Stimulated activated CD4-positive, alpha-beta T cell treated with anti-CD3 and anti-CD28 coated beads, Interleukin-1b, Interleukin-23, amount 100 ng/mL, for 1 hour (primary cell): ENCODE measurements at places on chromosomes 7 and 10.

DNA sequence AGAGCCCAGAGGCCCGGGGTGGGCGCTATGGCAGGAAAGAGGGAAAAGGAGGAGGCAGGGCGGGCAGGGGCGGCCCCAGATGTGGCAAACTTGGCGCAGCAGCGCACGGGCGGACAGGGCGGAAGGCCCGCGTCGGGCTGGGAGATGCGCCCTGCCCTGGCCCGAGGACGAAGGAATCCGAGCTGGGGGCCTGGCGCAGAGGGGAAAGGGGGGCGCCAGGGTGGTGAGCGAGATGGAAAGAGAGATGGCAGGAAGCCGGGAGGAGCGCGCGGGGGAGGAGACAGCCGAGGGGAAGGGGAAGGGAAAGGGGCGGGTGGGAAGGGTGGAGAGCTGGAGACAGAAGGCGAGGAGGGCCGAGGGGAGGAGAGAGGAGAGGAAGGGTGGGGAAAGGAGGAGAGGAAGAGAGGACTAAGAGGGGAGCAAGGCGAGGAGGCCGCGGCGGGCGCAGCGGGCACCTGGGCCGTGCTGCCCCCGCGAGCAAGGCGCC lies at the start of gene MARVELD1:
TSS of gene MARVELD1 (plus strand) at position 392 of the 487 bp plus-strand sequence. CDS start 147 bp downstream, outside the sequence.
- DNase-seq = no peak

DNA sequence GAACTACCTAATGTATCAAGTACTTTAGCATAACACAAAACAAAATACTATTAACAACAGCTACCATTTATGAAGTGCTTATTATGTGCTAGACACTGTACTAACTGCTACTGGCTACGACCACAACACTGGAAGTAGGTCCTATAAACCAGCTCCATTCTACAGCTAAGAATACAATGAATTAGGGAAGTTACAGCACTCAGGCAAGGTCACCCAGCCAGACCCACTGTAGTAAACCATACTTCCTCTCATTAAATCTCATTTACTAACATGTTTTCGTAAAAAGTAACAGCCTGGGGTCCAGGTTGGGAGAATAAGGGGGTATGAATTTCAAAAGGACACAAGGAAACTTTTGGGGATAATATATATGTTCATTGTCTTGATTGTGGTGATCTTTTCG lies 25.4 kb downstream of the NAPEPLD start:
- no peak for DNase-seq

DNA sequence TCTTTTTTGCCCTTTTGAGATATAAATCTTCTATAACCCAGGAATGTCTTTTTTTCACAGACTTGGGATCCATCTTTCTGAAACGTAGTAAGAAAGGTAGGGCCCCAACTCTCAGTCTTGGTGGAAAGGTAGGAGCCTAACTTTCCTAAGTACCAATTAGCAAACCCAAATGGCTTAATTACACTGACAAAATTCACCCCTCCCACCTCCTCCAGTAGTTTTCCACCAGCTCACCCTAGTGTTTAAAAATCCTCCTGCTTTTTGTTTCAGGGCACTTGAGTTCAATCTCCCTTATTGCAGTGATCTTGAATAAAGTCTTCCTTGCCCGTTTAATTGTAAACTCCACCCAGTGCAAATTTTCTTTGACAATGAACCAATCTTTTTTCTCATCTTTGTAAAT lies 600.0 kb downstream of the PHTF2 start:
- DNase-seq = no peak

- no peak for DNase-seq
These were observed 59.2 kb upstream of the ANTXRL start for GRCh38 chr10:46227571-46227935.

- no peak for DNase-seq
These were observed 10.3 kb upstream of the PLAC9 start for GRCh38 chr10:80122110-80122710.

DNA sequence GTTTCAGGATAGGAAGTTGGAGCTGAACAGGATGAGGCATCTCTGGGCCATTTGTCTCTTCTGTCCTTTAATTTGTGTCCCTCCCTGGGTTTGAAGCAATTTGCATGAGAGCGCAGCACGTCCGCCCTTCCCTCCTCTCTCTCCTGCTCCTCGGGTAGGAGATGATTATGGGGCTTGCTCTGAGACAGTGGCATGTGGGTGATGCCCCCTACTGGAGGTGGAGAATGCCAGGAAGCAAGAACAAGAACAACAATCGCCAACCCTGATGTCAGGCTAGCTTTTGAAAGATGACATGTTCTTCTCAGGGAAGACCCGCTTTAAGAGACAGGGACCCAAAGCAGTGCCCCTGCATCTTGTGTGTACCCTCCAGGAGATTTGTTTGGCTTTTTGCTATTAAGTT lies 63.9 kb upstream of the LOXL4 start:
- DNase-seq = no peak

DNA sequence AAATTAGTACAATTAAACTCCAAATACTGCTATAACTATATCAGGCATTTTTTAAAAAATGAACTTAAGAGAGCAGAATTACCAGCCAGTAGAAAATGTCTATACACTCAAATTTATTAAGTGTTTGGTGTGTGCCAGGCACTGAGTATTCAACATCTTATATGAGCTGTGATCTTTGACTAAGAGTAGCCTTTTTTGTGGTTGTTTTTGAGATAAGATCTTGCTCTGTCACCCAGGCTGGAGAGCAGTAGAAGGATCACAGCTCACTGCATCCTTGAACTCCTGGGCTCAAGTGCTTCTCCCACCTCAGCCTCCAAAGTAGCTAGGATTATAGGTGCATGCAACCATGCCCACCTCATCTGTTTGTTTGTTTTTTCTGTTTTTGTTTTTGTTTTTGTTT lies 102.5 kb upstream of the CELF2 start:
- no peak for DNase-seq

DNA sequence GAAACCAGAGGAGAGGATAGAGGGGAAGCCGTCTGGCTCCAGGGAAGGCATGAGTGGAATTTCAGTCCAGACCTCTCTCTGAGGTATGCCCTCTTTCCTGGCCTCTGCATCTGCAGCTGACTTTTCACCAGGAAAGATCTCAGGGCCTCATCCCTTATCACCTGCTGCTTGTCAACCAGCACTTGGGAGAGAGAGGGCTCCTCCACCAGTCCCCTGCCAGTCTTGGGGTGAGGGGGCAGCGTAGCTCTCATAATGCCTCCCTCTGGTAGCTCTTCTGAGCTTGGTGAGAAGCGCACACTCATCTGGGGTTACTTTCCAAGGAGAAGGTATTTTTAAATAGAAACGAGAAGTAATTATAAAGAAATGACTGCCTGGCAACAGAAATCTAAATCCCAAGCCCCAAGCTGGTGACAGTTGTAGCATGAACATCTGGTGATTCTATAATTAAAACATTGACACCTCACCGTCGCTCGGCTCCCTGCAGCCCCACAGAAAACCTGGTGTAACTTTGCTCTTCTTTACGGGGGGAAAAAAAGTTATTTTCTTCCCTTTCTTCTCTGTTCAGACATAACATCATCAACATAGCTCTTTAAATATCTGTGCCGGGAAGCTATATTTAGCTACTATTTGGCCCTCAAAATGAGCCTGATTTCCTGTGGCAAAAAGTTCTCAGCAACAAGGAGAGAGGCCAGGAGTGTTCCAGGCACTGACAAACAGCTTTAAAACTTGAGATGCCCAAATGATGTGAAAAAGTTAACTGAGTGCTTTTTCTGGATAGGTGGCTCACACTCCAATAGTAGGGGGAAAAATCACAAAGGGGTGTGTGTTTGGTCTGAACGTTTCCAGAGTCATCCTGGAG lies 26.9 kb downstream of the HIP1 start:
- DNase-seq = no peak

DNA sequence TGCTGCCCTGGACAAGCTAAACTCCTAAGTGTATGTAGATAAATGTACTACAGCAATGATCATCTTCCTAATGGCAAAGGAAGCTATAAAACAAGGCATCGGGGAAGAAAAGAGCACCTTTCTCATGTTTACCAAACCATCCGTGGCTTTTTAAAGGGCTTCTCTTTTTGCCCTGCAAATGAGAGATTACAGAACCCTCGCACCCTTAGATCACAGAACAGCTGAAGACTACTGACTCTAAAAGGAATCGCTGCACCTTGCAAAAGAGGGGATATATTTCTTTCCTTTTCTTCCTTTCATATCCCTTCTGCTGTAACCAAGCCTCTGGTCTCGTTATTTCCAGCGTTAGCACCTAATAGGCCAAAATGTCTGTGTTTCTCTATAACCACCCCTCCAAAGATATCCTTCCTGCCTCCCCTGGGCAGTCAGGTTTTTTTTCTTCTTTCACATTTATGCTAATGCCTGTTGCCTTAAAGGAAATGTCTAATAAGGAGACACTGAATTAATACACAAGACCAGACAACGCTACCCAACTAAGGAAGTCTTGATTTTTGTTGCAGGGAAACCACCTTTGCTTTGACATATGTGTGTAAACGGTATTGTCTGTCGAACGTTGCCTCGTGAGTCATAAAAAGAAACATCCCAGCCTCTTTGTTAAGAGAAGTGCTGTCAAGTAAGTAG lies 10.5 kb downstream of the ST8SIA6 start:
- no peak for DNase-seq

DNA sequence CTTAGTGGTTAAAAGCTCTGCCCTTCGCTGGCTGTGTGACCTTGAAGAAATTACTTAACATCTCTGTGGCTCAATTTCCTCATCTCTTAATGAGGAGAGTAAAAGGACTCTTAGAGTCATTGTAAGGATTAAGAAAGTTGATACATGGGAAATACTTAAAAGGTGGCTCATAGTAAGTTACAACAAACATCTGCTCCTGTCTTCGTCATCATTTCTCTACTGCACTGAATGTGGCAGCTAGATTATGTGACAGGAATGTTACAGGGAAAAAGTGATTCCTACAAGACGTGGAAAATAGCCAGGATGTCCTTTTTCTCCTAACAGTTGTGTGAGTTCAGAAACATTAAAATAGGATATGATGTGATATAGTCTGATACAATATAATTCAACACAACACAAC lies 184.7 kb downstream of the FRMD4A start:
- no peak for DNase-seq

DNA sequence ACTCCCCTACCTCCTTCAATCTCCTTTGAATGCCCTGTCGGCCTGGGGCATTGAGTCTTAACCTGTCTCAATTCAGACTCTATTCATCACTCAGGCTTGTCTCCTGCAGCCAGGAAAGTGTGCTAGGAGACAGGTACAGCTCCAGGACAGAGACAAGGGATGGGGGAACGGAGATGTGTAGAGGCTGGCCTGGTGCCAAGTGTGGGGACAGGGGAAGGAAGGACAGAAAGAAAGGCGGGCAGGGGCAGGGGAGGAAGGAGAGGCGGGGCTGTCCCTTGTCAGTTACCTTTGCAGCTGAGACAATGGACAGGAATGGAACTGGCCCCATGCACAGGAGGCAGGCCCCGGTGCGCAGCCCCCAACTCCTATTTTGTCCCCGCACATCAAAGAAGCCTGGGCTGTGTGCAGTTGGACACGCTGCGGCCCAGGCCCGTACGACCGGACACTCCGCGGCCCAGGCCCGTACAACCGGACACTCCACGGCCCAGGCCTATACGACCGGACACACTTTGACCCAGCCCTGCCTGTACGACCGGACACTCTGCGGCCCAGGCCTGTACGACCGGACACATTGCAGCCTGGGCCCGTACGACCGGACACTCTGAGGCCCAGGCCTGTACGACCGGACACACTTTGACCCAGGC lies 36.9 kb downstream of the CHST15 start:
- no peak for DNase-seq

DNA sequence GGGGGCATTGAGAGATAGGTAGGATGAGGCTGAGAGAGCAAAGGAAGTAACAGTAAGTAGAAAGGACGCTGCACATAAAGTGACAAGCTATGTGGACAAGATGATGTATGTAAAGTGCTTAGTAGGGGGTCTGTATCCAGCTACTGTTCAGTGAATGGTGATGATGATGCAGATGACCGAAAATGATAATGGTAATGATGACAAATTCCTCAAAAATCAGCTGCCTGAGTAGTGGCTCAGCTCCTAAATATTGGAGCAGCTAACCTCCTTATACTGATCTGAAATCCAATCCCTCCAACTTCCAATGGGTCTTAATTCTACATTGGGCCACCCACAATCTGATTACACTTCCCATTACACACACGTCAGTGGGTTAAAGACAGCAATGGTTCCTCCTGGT lies 27.1 kb upstream of the KCNMA1 start:
- DNase-seq = no peak

GRCh38 chr7:147279514-147279913 lies 1162.9 kb downstream of the CNTNAP2 start:
- DNase-seq = no peak

DNA sequence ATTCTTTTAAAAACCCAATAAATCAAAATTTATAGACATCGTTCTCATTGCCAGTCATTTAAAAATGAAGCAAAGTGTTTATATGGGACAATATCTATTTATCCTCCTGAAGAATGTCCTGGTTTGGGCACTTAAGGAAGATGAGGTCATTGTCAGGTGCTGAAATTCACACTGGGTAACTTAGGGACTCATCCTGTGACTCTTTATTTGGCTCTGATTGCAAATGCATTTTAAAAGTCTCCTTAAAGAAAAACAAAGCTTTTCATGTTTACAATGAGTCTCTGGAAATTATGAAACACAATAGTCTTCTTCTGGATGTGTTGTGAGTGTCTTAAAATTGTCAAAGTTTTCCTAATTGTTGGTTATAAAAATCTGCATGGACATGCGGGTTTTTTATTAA lies 69.5 kb upstream of the GPR158 start:
- no peak for DNase-seq

DNA sequence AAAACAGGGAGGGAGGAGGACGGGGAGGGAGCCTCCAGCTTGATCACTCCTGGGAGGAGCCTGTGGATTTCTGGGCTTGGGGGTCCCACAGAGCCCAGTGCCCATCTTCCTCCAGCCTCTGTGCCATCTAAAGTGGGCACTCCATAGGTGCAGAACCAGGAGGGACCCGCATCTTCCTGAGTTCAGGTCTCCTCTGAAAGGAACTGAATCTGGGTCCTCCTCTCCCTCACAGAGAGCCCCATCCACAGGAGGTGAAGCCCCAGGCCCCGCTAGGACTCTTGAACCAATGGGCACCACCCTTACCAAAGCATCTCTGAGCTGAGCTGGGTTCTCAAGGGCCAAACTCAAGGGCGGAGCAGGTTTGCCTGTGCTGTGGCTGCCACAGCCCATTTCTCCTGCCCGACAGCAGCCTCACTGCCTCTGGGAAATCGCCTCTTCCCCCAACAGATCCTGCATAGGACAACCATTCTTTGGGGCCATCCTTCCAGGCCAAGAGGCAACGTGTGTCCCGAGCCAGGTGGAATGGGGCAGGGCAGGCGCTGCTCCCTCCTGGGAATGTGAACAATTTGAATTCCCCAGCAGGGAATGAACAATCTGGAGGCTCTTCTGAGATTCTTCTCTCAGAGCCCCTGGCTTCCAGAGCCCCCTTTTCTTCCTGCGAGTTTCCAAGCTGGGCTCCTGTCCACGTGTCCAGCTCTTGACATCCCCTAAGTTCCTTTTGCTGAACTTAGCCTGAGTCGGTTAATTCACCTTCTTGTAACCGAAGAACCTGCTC lies 411.0 kb upstream of the FOXK1 start:
- no peak for DNase-seq

- DNase-seq = no peak
These were observed 92.2 kb downstream of the SEMA3C start for GRCh38 chr7:80826520-80827238.

DNA sequence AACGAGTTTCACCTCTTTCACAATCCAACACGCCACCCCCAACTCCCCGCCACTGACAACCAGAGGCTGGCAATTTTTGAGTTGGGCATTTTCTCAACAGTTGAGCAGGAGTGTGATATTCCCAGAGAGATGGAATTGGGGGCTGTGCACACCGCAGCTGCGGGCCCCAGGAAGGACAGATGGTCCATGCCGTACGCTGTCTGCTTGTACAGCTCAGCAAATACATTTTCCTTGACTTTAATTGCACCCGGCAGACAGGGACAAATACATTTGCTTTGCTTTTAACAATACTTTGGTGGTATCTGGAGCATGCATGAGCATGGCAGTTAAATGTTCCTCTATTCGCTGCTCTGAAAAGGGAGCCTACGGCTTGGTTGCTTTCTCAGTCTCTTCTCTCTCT lies 354.2 kb upstream of the DPP6 start:
- no peak for DNase-seq
